DND-41 (cell line): ENCODE measurements at places on chromosomes 7 and 10.

DNA sequence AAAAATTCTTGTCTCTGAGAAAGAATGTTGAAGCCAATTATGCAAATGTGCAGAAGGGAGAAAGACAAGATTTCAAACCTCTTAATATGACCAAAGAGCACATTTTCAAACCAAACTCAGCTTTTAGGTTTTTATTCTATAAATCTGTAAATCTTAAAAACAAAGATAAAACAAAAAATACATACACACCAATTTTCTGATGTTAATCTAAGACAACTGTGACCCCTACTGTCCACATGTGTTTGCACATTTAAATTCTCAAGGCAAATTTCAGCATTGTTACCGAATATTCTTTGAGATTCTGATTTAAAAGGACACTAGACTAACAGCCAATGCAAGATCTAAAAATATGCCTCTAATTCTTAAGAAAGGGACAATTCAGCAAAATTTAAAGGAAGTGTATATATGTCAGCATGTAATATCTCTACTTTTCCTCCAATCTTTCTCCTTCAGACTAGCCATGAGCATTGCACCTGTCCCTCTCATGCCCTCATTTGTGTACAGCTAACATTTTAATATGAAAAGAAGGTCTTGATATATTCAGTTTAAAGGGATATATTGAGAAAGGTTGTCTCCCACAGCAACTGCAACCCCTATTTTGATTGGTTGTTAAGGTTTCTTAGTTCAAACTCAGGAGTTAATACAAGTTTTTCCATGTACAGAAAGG, 417.9 kb downstream of the IPMK start:
- H3K27me3 ChIP-seq, result no peaks in the 10 kb centered on the region
- H3K4me3 ChIP-seq, result no peak overlapping the region
- DNase-seq, result no peak
- H3K4me1 ChIP-seq, result no peaks in the 10 kb centered on the region
- no peak overlapping the region for H3K27ac ChIP-seq

DNA sequence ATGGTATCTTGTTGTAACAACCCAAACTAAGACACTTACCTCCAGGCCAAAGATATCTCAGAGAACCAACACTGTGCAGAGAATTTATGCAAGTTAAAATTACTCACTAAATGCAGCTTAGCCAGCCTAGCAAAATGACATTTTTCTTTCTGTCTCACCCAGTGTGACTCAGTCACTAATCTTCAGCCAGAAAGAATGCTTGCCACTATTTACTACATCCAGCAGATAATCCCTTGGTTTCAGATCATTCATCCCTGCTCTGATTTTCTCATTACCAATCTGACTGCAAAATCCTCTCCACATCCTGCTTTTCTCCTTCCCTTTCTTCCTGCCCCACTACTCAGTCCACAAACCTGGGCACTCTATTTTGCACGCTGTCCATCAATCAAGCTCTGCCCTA, 93.5 kb upstream of the NEBL start:
- H3K4me3 ChIP-seq, result no peak overlapping the region
- H3K27ac ChIP-seq, result no peak overlapping the region
- H3K4me1 ChIP-seq, result no peaks in the 10 kb centered on the region
- no peaks in the 10 kb centered on the region for H3K36me3 ChIP-seq

DNA sequence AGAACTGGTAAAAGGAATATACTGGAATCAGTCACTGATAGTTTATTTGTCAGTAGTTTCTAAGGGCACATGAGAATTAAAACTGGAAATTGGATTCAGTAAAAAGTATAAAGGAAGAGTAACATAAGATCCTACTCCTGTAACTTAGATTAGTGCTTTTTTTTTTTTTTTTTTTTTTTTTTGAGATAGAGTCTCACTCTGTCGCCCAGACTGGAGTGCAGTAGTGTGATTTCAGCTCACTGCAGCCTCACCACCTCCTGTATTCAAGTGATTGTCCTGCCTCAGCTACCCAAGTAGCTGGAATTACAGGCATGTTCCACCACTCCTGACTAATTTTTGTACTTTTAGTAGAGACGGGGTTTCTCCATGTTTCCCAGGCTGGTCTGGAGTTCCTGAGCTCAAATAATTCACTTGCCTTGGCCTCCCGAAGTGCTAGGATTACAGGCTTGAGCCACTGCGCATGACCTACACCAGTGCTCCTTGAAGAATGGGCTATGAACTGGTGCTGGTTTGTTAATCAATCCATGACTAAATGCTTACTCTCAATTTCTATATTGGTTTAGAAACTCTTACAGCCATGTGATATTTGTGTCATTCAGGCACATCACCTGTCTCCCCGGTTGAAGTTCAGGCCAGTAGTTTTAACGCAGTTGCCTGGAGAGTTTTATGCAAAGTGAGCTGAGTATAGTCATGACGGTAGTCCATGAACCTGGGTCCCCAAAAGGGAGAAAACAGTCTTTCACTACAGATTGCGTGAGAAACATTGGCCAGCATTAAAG, 65.0 kb downstream of the ZEB1 start:
- H3K27me3 ChIP-seq, result no peaks in the 10 kb centered on the region
- H3K4me3 ChIP-seq, result no peak overlapping the region
- peaks cover 27% of the 10 kb centered on the region for H3K36me3 ChIP-seq
- no peaks in the 10 kb centered on the region for H3K4me1 ChIP-seq

GRCh38 chr10:130350996-130351395, 214.8 kb downstream of the GLRX3 start:
- DNase-seq, result no peak
- H3K27ac ChIP-seq, result no peak overlapping the region
- H3K4me3 ChIP-seq, result no peak overlapping the region
- no peaks in the 10 kb centered on the region for H3K36me3 ChIP-seq
- H3K27me3 ChIP-seq, result no peaks in the 10 kb centered on the region

DNA sequence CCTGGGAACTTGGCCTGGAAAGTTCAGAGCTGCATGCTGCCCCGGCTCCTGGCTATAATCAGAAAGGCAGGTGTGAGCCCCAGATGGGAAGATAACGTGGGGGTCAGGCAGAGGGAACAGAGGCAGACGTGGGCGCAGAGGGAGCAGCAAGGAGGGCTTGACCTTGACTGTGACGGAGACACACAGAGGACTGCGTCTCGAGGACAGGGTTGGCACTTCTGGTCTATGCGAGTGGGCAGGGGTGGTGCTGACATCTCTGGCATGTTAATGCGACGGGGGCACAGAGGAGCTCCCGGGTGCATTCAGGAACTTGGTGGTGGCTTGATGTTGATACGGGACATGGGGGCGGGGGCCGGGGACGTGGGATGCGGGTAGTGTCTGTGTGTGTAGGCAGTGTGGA, 232.1 kb upstream of the GRB10 start:
- H3K27me3 ChIP-seq, result no peaks in the 10 kb centered on the region
- H3K4me3 ChIP-seq, result no peak overlapping the region
- DNase-seq, result no peak
- no peaks in the 10 kb centered on the region for H3K4me1 ChIP-seq
- H3K27ac ChIP-seq, result no peak overlapping the region

DNA sequence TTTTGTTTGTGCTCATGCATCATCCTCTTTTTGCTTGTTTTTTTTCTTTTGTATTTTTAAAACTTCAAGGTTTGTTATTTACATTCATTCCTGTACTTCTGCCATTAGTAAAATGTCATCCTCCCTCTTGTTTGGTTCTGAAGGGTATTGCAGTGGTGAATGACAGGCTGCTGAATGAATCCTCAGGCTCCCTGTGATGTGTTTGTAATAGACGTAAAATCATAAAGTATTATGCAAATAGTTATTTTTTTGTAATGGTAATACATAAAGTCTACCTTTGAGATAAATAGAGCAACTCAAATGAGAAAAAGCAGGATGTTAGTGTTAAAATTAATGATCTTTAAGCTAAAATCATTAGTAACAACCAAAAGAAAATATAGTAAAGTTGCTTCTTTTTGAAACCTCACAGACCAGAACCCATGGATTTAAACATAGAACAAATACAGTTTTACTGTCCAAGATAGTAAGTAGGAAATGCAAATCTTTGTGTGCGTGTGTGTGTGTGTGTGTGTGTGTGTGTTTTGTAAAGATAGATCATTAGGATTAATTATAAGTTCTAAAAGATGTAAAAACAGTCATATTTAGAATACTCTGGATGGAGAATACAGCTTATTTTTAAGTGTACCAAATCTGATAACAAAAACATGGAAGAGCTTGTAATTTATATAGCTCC, 4.5 kb downstream of the GLCCI1 start:
- H3K36me3 ChIP-seq, result no peaks in the 10 kb centered on the region; the same call in 1 of the 2 replicates
- no peaks in the 10 kb centered on the region for H3K27me3 ChIP-seq
- H3K4me1 ChIP-seq, result peaks cover 55% of the 10 kb centered on the region
- peak overlapping the region; percentile 36; the same call in 1 of the 2 replicates for H3K4me3 ChIP-seq

DNA sequence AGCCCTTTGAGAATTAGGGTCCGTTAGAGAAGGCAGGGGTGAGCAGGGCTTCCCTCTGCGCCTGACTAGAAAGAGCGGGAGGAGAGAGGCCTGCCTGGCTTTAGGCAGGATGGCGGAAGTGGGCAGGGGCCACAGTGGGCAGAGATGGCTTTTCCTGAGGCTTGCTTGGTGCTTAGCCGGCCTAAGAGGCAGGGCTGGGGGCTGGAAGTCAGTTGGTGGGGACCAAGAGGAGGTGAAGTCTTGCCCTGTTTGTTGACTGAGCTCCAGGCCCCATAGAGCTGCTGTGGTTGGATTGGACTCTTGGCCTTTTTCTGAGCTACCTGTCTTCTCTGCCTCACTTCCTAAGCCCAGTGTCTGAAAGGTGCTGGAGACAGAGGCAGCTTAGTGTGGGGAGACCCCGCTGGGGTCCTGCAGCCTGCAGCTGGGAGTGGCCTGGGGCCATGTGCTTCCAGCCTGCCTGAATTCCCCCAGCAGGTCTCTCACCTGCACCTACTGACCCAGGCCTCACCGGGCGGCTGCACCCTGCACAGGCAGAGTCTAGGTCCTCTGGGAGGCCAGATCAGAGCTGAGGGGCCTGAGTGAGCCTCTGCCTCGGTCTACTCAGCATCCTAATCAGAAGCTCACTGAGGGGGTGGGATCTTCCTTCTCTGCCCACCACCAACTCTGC, 4.8 kb downstream of the FAM241B start:
- DNase-seq, result no peak
- no peaks in the 10 kb centered on the region for H3K27me3 ChIP-seq
- no peak overlapping the region for H3K4me3 ChIP-seq
- H3K27ac ChIP-seq, result no peak overlapping the region
- no peaks in the 10 kb centered on the region for H3K36me3 ChIP-seq
- no peaks in the 10 kb centered on the region for H3K4me1 ChIP-seq

GRCh38 chr7:118580743-118581382, 356.4 kb downstream of the ANKRD7 start:
- no peaks in the 10 kb centered on the region for H3K36me3 ChIP-seq
- no peak for DNase-seq
- no peak overlapping the region for H3K4me3 ChIP-seq
- H3K27ac ChIP-seq, result no peak overlapping the region
